ENCODE measurements at places on chromosomes 5 and 9.

GRCh38 chr5:173236531-173237142 lies 1.6 kb upstream of the NKX2-5 start:
- no peak for DNase-seq
- H3K4me3 ChIP-seq: no peak overlapping the region
- no peaks in the 10 kb centered on the region for H3K36me3 ChIP-seq
- peaks cover 82% of the 10 kb centered on the region for H3K27me3 ChIP-seq

- H3K27me3 ChIP-seq: peaks cover 1% of the 10 kb centered on the region
- no peak for DNase-seq
- no peaks in the 10 kb centered on the region for H3K36me3 ChIP-seq
These were observed 85.4 kb downstream of the KLF4 start for GRCh38 chr9:107404161-107404560.

- H3K4me3 ChIP-seq: no peak overlapping the region
- DNase-seq: no peak
- no peaks in the 10 kb centered on the region for H3K4me1 ChIP-seq
- no peaks in the 10 kb centered on the region for H3K27me3 ChIP-seq
- H3K27ac ChIP-seq: no peak overlapping the region
These were observed 64.2 kb downstream of the FGF18 start for GRCh38 chr5:171483551-171484135.

GRCh38 chr9:89447416-89447815 lies 50.5 kb downstream of the SEMA4D start:
- DNase-seq: no peak
- H3K4me1 ChIP-seq: peaks cover 90% of the 10 kb centered on the region
- H3K27me3 ChIP-seq: no peaks in the 10 kb centered on the region
- H3K36me3 ChIP-seq: peaks cover 8% of the 10 kb centered on the region

All from T-cell (primary cell).